ENCODE measurements at places on chromosomes 16 and 17.

DNA sequence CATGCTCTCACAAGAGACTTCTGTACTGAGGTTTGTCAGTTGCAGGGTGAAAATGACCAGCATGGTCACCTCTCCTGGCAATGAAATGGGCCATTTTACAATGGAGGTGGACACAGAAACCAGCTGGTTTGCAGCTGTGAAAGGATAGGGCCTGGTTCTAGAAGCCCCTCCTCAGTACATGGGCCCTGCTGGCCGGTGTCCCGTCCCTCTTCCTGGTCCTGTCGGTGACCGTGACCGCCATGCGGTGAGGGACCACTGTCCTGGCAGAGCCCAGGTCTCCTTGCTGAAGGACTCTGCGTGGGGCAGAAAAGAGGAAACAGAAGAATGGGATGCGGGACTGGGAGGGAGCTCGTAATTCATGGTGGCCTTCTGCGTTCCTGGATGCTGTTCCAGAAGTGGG, 76.0 kb upstream of the ZNF423 start:
- DNase-seq = no peak

GRCh38 chr17:10094797-10095196, 103.6 kb downstream of the GAS7 start:
- DNase-seq = no peak

DNA sequence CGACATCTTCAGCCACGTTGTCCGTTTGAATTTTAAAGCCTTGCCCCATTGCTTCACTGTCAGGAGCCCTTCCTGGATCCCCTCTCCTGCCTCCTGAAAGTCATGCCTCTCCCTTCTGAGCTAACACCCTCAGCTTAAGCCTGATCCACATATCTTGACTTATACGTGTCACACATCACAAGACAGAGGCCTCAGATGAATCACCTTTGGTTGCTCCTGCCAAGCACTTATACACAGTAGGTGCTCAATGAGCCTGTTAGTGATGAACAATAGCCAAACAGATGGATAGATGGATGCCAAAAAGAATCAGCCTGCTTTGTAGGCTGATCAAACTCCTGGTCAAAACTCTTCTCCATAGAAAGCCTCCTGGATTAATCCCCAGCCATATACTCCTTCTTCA, 31.8 kb downstream of the PITPNM3 start:
- DNase-seq = no peak

DNA sequence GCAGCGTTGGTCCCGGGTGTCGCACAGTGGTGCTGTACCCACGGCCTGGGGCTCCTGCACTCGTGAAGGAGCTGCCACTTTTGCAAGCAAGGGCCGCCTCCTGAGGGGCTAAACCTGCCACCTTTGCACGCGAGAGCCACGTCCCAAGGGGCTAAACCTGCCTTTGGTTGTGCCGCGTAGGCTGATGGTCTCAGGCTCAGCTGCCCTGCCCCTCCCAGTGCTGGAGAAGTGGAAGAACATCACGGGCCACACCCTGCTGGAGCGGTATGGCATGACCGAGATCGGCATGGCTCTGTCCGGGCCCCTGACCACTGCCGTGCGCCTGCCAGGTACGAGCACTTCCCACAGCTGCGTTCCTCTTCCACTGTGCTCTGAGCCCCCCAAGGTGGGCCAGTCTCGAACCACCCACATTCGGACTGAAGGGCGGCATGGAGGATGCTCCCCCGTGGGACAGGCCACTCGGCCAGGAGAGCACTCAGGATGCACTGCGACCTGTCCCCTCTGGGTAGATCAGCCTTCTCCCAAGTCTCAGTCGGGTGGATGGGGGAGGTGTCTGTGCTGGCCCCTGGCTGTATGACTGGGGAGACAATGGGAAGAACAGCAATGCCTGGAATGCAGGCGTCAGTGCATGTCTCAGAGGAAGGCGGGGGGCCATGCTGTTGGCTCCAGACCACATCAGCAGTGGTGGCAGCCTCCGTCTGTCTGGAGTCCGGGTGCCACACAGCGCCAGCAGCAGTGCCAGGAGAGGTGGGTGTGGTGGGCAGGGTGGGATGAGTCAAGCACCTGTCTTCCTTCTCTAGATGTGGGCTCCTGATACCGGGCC, 20.7 kb downstream of the ACSF3 start:
- no peak for DNase-seq

DNA sequence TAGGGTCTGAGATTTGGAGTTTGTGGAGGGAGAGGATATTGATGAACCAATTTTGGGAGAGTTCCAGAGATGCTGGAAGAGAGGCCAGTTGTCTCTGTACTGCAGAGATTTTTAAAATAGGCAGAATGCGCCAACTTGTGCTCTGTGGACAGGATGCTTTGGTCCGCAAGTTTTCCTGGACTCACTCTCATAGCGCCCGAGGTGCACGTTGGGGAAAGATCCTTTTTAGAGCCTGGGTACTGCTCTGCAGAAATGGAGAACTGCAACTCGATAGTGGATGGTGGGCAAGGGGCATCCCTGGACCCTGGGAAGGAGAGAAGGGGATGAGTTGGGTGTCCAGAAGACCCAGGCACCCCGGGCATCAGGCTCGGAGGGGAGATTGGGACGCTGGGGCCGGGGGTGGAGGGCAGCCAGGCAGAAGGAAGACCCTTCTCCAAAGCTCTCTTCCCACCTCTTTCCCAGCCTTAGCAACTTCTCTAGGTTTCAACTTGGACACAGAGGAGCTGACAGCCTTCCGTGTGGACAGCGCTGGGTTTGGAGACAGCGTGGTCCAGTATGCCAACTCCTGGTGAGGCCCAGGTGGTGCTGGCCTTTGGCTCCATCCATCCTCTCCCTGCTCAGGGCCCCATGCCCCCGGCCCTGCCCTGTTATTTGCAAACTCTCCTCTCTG, 590 bp downstream of the ITGAX start:
- DNase-seq = no peak

- peak; percentile 58 for DNase-seq
Measured at GRCh38 chr16:84115919-84116719, 623 bp downstream of the MBTPS1 start.

DNA sequence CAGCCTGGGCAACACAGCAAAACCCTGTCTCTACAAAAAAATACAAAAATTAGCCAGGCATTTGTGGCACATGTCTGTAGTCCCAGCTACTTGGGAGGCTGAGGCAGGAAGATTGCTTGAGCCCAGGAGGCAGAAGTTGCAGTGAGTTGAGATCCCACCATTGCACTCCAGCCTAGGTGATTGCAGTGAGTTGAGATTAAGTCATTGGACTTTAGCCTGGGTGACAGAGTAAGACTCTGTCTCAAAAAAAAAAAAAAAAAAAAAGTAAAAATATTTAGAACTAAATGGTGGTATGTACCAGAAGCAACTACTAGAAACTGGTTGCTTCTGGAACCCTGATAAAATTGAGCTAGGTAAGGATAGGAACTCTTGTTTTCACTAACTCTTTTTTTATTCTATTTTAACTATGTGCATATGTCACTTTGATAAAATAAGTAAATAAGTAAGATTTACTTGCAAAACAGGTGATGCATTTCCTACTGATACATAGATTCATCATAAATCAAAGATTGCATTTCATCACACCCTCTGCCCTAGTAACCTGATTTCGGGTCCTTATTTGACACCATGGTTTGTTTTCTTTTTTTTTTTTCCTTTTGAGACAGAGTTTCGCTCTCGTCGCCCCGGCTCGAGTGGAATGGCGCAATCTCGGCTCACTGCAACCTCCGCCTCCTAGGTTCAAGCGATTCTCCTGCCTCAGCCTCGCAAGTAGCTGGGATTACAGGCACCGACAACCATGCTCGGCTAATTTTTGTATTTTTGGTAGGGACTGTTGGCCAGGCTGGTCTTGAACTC, 66.0 kb downstream of the USP32 start:
- no peak for DNase-seq

DNA sequence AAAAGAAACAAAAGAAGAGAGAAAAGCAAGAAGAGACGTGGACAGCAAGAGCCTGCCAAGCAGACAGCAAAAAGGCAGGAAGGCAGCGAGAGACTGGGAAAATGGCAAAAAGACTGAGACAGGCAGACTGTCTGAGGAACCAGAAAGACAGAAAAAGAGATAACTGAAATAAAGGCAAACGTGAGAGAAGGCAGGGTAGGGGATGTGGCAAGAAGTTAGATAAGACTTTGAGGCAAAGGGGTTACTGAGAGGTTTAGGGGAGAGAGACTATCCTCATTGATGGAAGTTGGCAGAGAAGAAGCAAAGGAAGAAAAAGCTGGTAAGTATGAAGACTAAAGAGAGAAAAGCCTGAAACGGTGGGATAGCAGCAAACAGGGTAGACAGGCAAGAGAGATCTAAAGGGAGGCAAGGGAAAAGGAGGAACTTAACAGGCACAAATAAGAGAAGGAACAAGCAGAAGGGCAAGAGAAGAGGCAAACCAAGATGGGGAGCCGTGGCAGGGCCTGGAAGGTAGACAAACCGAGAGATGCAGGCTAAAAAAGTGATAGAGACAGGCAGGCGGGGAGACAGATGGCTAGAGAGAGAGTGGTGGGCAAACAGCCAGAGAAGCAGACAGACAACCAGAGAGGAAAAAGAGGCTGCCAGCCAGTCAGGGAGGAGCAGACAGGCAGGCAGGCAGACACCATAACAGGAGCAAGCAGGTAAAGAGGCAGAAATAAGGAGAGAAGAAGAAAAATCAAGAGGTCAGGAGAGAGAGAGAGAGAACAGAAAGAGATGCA, 7.1 kb upstream of the CHD3 start:
- no peak for DNase-seq

- DNase-seq = peak; percentile 48
Measured at GRCh38 chr17:69358688-69359596, 32.0 kb upstream of the ABCA5 start.

- DNase-seq = no peak
Measured at GRCh38 chr16:66801320-66802105, at the start of gene TERB1. Gene TERB1, minus strand, starts transcription at chr16:66801584. Its CDS starts 4,786 bp downstream, at chr16:66796798.

Measured in thymus (tissue), 14 donors.